ENCODE measurements at places on chromosomes 1 and 21. TPM values are rescaled to one million over a fixed set of nuclear protein-coding genes. Genes with fewer than 3 reads are reported as not detected.

DNA sequence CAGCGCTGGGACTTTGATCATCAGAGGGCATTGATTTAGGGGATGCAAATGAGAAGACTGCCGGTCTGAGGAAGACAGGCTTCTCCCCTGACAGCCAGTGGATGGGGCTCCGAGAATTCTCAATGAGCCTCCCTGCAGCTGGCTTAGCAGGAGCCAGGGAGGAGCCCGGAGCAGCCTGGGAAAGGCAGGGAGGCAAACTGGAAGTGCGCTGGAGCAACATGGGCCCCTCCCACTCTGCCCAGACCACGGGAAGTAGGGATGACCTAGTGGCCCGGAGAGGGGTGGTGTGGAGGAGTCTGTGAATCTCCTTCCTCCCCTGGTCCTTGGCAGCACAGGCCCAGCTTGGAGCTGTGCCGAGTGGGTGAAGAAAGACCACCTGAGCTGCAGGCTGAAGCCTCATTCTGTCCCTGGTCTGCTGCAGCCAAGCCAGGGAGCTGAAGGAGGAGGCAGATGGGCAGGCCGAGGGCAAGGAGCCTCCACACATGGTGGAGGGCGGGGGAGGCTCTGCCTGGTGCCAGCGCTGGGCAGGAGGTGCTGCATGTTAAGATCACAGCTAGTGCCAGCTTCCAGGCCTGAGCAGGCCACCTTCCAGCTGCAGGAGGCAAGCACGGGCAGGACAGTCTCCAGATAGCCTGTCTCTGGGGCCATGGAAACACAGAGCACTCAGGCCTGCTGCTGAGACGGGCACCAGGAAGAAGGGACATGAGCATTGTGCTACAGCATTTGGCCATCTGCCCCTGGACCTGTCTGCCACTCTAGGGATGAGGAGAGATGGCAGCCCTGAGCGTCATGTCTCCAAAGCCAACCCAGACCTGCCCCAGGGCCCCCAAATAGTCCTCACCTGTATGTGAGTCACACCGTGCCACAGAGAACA is 12.2 kb upstream of the CLSTN1 start:
- DNase-seq: peak; percentile 47

DNA sequence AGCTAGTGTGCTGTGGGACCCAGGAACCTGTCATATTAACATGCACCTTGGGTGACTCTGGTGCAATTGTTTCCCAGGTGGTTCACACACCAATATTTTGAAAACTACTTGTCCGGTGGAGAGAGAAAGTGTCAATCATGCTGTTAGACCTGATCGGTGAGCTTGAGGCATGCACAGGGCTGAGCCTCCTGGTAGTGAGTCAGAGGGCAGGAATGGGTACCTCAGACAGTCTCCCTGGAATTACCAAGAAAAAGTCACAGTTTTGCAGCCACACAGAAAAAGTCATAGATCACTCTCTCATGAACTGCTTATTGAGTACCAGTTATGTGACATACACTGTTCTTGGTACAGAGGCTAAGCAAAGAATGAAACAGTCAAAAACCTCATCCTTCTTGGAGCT is 140.1 kb upstream of the NFIA start:
- no peak for DNase-seq

GRCh38 chr1:29690156-29690555 is 453.8 kb downstream of the PTPRU start:
- no peak for DNase-seq

- no peak for DNase-seq
Observed at GRCh38 chr1:111422546-111423391, 4.8 kb downstream of the OVGP1 start.

Gene LRRC41
- 87.2 TPM for total RNA-seq

Data from uterus (tissue), 4 donors.